A172 (cell line): ENCODE measurements at places on chromosomes 16 and 17. TPM values are rescaled to one million over a fixed set of nuclear protein-coding genes. Genes with fewer than 3 reads are reported as not detected.

The TEX19 gene
- 0.22 TPM in 1 of 2 replicates, not detected in the other for total RNA-seq

The HS3ST3A1 gene
- total RNA-seq: 139 and 149 TPM in 2 replicates

The EVPL gene
- total RNA-seq: not detected in 2 replicates

The CHP2 gene
- not detected in 2 replicates for total RNA-seq

The EIF4A3 gene
- total RNA-seq: 157 and 184 TPM in 2 replicates

The KRTAP1-5 gene
- total RNA-seq: not detected in 2 replicates

The KARS1 gene
- 245 and 250 TPM in 2 replicates for total RNA-seq

The KRT222 gene
- not detected in 2 replicates for total RNA-seq

The SLC16A13 gene
- total RNA-seq: 0.74 and 1.9 TPM in 2 replicates

The ADAD2 gene
- total RNA-seq: not detected in 2 replicates

The SLC9A5 gene
- total RNA-seq: 0.03 and 0.29 TPM in 2 replicates

The NPIPA8 gene
- total RNA-seq: 1.8 TPM in 1 of 2 replicates, not detected in the other

The SLC16A11 gene
- total RNA-seq: not detected in 2 replicates

GRCh38 chr17:2649191-2649590, 55.7 kb downstream of the PAFAH1B1 start:
- DNase-seq: no peak

GRCh38 chr17:63544467-63545301, 5.6 kb upstream of the DCAF7 start:
- no peak for DNase-seq

GRCh38 chr17:59002848-59003247, 103.8 kb downstream of the TRIM37 start:
- DNase-seq: no peak

DNA sequence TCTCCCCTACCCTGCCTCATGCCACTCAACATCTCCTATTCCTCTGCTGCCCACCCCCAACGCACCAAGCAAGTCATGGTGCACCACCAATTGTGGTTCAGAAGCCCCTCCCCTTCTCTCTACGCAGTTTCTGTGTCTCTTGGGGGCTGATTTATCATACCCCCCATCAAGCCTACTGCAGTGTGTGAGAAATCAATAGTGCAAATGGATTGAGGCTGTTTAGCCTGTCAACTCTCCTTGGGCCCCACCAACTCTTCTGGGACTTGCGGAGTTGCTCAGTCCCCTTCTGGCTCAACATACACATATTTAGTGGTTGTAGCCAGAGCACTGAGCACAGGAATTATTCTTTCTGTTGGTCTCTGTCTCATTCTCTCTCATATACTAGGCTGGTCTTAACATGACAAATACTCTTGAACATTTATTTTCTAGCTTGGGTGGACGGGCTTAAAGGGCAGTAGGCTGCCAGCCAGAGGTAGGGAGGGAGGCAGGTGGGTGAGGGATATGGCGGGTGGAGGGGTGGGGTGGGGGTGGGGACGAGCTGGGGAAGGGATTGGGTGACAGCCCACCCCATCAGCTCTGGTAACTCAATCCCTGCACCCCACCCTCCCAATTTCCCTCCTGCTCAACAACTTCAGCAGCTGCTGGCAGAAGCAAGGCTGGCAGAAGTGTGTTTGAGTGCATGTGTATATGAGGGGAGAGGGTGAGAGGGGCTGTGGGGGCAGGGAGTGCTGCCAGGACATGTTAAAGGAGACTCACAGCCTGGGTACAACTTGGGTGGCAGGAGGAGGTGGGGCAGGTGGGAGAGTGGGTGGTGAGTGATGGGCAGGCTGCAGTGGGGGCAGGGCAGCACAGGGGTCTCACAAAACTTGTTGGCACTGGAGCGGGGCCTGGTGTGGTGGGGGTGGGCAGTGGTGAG, 4.9 kb downstream of the RARA start:
- no peak for DNase-seq

DNA sequence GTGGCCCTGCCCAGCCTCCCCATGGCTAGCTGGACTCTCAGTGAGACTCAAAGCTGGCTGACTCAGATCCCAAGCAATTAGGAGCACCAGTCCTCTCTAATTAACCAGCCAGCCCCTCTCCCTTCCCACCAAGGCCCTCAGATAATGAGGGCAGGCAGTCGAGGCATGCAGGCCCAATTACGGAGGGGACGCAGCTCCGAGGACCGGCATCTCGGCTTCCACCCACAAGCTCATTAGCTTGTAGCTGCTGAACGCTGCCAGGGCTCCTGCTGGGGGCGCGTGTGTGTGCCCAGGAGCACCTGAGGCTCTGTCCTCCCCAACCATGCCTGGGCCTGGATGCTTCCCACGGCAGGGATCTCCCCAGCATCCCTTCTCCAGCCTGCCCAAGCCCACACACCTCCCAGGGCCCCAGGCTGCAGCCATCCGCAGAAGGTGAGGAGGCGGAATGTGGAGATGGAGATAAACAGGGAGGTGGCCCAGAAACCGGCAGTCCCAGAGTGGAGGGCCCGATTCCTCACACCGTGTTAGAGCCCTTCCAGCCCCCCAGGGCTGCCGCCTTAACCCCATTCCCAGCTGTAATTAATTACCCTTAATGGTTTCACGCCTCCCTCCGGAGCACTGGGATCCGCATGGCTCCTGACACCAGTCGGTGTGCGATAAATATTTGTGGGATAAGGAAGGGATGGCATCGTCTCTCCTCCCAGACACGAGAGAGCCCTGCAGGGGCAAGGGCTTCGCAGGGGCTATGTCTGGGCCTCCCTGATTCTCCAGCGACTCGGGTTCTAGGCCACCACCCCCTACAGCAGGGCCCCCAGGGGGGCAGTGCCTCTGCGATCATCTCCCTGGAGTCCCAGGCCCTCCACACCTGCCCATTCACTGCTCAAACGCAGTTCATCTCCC, 42.2 kb downstream of the RPH3AL start:
- DNase-seq: no peak

- DNase-seq: no peak
Measured at GRCh38 chr16:31050280-31051030, 17.1 kb downstream of the STX4 start.

DNA sequence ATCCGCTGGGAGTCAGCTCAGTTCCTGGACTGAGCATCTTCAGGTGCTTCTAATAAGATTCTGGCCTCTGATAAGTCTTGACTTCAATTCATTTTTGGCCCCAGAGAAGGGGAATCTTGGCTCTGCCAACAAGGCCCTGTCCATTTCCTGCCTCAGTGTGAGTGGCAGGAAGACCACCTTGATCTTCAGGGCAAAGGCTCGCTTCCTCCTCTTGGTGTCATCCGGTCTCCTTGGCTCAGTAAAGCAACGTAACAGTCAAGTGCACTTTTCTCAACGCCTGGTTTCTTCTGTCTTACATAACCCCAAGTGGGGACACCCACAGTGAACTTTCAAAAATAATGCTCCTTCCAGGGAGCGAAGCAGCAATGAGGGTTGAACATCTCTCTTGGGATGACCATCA, 169.8 kb downstream of the PRKCB start:
- no peak for DNase-seq

DNA sequence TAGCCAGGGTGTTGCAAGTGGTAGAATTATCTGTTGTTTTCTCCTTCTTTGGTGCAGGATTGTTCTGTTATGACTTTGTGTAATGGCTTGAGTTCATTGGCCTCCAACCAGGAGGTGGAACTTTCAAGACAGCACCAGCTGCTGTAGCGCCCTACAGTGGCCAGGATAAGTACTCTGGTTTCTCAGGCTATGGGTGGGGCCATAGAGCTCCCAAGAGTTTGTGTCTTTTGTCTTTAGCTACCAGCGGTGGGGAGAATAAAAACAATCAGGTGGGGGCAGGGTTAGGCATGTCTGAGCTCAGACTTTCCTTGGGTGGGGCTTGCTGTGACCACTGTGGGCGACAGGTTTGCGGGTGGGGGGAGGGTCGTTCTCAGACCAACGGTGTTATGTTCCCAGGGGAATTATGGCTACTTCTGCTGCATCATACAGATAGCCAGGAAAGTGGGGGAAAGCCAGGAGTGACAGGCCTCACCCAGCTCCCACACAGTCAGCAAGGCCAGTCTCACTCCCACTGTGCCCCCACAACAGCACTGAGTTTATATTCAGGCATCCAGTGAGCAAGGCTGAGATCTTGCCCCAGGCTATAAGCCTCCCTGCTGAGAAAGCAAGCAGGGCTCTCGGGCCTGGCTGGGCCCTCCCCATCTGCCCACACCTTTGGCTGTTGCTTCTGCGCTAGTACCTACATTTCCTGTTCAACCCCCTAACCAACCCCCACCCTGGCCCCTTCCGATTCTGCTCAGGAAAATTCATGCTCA, 15.4 kb downstream of the ABCA10 start:
- no peak for DNase-seq

GRCh38 chr17:74215342-74215727, 2.0 kb downstream of the TTYH2 start:
- no peak for DNase-seq

DNA sequence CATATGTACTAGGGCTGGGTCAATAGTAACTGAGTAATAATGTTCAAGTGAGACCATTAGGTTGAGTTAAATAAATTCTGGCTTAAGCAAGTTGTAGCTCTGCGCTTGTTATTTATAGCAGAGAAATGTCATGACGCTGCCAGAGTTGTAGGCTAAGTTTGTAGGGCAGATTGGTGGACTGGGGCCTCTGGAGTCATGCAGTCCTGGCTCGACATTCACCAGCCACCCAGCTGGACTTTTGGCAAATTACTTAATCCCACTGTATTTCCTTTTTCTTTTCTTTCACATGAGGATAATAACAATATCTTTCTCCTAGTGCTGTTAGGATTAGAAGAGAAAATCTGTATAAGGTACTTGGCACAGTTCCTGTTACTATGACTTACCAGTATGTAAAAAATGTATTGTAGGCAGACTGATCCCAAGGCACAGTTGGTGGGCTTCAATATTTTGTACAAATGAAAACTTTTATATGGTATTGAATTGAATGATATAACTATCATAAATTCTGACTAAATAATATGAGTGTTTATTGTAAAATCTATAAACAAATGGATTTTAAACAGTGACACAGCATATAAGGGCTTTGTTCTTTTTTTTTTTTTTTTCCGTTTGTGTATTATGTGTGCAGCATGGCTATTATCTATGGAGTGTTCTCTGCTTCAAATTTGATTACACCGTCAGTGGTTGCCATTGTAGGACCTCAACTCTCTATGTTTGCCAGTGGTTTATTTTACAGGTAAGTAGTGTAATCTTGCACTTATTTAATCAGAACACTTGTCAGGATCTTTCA, 2.6 kb downstream of the MFSD11 start:
- DNase-seq: no peak

- no peak for DNase-seq
Measured at GRCh38 chr16:12010388-12011251, 34.1 kb downstream of the SNX29 start.

DNA sequence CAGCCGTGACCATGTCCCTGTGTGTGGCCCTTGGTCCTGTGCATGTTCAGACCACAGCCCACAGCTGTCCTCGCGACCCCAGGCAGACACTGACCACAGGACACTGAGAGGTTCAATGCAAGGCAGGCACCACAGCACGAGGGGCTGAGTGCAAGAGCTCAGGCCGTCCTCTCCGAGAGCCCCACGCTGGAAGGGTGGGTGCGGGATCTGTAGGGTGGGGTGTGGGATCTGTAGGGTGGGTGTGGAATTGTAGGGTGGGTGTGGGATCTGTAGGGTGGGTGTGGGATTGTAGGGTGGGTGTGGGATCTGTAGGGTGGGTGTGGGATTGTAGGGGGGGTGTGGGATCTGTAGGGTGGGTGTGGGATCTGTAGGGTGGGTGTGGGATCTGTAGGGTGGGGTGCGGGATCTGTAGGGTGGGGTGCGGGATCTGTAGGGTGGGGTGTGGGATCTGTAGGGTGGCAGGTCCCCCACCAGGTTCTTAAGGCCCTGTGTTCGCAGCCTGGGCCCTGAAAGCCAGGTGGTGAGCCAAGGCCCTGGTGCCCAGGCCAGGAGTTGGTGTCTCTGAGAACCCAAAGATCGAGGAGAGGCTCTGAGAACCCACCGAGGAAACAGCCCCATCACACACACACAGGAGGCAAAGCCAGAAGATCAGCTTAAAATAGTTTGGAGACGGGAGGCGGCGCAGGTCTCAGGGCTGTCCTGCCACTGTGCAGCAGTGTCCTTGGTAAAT, 48.2 kb downstream of the METRNL start:
- DNase-seq: no peak

GRCh38 chr16:23160082-23160481, 10.8 kb upstream of the USP31 start:
- peak; percentile 35 for DNase-seq

DNA sequence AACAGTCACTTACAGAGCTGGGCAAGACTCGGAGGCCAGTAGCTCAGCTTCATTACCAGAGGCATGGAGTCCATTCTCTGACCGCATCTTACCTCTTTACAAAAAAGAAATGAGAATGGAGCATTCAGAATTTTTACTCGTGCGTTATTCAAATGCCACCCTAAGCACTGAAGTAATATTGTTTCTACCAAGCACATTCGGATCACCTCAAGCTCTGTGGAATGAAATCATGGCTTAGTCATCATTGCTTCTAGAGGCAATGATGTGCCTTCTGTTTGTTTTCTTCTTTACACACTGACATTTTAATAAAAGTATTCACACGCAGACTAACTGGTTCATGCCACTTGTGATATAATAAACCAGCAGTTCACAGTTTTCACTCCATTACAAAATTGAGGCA, 206.8 kb downstream of the PHKB start:
- no peak for DNase-seq

DNA sequence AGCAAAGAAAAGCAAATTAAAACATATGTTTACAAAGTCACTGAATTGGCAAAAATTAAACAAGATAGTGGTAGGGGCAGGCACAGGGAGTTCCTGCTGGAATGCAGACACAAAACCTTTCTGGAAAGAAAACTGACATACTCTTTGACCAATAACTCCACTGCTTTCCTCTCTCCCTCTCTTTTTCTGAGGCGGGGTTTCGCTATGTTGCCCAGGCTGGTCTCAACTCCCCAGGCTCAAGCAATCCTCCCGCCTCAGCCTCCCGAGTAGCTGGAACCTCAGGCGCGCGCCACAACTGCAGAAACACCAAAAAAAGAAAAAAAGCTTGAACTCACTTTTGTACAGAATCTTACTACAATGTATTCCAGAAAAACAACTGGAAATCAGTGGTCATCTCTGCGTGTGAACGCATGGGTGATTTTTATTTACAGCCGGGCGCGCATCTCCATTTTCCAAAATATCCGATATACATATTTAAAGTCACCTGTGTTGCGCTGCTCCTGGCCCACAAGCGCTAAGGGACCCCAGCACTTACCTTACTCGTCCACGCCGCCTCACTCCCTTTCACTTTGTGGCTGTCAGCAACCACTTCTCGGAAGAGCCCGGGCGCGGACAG, 480 bp downstream of the TXNL4B start:
- DNase-seq: peak; percentile 75
